Type B pancreatic cell (in vitro differentiated cells): ENCODE measurements at places on chromosomes 3 and 15.

- DNase-seq = no peak
Observed at GRCh38 chr3:57910990-57911389, 97.2 kb upstream of the FLNB start.

DNA sequence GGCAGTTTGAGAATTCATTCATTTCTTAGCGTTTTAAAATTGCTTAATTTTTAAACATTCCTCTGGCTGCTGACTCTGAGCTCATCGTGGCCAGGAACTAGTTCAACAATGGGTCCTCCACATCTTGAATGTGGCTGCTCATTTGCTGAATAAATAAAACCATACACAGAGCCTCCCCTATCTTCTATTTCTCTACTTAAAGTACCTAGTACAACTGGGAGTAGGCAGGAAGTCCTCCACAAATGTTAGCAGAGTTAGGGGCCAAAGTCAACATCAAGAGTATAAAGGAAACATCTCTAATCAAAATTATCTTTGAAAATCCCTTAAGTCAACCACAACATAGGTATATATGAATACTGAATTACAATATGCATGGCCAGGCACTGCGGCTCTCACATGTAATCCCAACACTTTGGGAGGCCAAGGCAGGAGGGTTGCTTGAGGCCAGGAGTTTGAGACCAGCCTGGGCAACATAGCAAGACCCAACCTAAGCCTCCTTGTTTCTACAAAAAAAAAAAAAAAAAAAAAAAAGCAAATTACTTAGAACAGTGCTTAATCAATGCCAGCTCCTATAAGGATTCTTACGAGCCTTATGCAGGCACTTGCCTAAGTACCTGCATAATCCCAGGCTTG lies 57.5 kb upstream of the LMOD3 start:
- DNase-seq = no peak

DNA sequence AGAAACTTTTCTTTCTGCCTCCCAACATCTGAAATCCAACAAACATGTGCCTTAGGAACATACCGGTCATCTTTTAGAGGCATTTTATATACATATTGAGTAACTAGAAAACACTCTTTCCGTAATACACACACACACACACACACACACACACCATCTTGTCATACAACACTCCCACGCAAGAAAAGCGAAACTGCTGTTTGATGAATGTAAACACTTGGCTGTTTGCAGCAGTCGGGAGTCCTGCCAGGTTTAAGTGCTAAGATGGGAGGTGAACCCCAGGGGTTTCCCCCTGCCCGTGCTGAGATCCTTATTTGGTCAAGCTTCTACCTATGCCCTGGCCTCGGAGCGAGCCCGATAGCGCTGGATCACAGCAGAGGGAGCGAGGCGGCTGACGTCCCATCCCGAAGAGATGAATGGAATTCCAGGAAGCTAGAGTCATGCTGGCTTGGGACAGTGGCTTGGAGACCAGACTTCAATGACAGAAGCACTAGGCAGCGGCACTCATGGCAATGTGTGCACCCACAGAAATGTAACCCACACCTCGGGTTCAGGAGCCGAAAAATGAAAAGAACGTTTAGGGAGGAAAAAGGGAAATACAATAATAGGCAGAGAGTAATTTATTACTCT lies 1.3 kb upstream of the THBS1 start:
- DNase-seq = no peak

- no peak for DNase-seq
Observed at GRCh38 chr15:31473385-31474058, 146.9 kb downstream of the KLF13 start.
